ENCODE measurements at places on chromosomes 3 and 15.

DNA sequence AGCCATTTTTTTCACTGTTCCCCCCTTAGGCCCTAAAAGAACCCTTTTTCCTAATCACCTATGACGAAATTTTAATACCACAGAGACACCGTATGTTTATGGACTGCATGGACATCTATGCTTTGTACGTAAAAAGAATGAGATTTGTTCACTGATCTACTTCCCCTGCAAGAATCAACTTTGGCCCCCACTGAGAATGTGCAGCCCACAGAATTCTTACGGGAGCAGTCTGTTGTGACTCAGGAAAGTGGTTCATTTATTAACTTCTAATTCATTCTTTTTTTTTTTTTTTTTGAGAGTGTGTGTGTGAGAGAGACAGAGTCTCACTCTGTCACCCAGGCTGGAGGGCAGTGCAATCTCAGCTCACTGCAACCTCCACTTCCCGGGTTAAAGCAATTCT lies 17.6 kb downstream of the EIF4E3 start:
- DNase-seq: no peak

DNA sequence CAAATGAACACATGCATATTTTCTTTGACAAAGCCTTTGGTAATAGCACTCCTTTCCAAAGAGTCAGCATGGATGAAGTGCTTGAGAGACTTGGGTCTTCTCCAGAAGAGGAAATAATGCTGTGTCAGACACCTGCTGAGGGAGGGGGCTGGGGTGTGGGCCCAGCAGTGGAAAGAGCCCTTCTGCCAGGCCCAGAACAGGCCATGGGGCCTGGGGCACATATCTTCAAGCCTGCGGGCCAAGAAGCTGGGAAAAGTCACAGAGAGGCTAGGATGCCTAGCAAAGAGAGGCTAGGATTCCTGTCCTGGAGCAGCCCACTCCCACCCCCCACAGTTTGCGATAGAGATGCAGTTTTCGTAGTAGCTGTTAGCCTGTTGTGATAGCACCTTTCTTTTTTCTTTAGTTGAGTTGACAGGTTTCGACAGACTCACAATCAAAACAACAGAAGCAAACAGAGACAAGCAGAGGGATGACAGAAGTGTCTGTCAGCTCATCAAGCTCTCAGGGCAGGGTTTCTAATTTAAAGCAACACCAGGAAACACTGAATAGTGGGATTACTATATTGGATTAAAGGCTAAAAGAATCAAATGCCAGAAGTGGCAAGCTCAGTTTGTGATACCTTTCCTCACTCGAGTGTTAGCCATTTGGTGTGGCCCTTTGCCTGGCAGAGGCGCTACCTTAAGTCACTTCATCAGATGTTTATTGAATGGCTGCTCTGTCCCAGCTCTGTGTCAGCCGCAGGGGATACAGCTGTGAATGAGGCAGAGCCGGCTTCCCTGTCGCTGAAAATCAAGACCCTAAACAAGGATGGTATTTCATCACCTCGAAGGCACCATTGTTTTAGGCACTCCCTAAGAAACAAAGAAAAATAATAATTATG lies 19.0 kb downstream of the CMTM7 start:
- DNase-seq: no peak

DNA sequence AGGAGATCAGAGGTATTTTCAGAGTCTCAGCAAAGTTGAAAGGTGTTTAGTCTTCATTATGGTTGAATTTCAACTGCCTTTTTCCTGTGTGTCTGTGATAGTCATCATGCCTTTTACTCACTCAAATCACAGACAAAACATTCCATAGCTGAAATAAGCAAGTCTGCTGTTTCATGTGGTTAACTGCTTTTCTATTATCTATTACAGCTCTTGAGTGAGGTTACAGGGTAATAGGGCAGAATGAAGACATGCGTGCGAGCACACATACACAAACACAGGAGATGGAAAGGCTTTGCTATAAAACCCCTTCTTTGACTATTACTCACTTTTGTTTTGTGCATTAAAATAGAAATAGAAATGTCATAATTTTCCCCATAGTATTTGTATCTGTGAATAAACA lies 192.6 kb upstream of the RARB start:
- DNase-seq: no peak

GRCh38 chr3:43732747-43733425 lies 42.1 kb downstream of the ABHD5 start:
- DNase-seq: no peak

GRCh38 chr3:95752199-95752598 lies 1062.2 kb upstream of the EPHA6 start:
- no peak for DNase-seq

DNA sequence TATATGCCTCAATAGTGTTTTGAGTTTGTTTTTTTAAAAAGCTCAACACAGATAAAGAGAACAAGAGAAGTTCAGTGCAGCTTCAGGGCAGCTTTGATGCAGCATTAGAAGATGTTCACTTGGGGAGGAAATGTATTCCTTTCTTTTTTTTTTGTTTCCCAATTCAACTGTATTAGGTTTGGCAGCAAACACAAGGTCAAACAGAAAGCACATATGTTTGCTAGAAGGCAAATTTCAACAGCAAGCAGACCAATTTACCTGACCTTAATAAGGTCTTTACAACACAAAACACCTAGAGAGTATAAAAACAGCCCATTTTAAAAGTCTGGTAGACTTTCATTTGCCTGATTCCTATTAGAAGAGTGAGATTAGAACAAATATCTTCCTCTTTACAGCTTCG lies 7.3 kb upstream of the CDAN1 start:
- DNase-seq: no peak
